ENCODE measurements at places on chromosomes 13 and 19.

- DNase-seq, result no peak
These were observed 5.4 kb downstream of the DDX39A start for GRCh38 chr19:14413693-14414181.

DNA sequence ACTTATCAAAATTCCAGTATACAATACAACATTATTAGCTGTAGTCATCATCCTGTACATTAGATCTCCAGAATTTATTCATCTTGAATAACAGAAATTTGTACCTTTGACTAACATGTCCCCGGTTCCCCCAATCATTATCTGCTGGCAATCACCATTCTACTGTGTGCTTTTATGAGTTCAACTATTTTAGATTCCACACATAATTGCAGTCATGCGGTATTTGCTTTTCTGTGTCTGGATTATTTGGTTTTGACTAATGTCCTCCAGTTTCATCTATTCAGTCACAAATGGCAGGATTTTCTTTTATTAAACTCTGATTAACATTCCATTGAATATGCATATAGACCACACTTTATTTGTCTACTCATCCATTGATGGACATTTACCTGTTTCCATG lies 530.7 kb upstream of the SLITRK1 start:
- DNase-seq, result no peak

DNA sequence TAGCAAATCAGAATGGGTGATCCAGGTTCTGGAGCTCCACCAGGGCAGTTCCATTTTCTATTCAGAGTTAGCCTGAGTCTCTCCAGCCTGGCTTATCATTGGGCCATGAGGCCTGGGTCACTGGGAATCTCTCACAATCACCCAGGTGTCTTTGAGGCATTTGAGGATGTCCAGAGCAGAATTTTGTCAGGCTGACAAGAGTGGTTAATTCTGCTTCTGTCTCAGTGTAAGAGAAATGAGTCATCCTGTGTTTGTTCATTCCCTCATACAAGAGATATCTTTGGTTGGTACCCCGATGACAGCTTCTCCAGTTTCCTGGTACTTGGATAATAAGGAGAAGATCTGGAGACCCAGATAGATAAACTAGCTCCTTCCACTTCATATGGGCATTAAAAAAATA lies 10.4 kb downstream of the ZNF93 start:
- no peak for DNase-seq

DNA sequence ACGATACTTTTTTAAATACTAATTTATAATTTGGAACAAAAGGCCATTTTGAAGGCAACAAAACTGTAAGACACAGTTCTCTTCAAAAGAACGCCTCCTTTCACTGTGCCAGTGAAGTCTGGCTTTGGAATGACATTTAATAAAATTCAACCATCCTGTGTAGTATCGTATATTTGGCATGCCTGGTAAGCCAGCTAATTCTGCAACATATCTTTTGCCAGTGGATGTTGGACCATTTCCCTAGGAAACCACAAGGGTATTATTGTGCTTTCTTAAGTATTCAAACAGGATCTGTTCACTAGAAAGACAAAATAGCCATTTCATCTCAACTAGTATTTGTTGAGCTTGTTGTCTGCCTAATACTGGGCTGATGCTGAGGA lies 111.6 kb downstream of the RGCC start:
- DNase-seq, result no peak

- no peak for DNase-seq
These were observed 355.1 kb downstream of the LIG4 start for GRCh38 chr13:107860284-107860683.

DNA sequence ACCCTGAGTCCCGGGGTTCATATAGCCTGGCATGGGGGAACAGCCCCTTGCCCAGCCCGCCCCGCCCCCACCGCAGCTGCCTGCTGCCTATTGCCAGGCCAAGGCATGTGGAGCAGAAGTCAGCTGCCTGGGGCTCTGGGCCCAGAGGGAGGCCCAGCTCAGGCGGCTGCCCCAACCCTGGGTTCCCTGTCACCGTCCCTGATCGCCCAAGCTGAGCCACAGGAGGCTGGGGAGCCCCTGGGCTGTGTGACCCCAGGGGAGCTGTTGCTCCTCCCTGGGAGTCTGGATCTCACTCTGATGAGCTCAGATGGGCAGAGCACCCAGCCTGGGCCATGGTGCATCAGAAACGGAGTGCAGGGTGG lies 1.4 kb downstream of the PLIN4 start:
- no peak for DNase-seq

- no peak for DNase-seq
These were observed 46.9 kb upstream of the SLITRK1 start for GRCh38 chr13:83929157-83929556.

- no peak for DNase-seq
These were observed 35.3 kb upstream of the MYO16 start for GRCh38 chr13:108594153-108594552.

- DNase-seq, result no peak
These were observed 127.6 kb downstream of the URI1 start for GRCh38 chr19:30069535-30070197.

GRCh38 chr13:107351305-107351704 lies 783.4 kb upstream of the ARGLU1 start:
- DNase-seq, result no peak

GRCh38 chr19:1028062-1028926 lies 1.9 kb downstream of the CNN2 start:
- no peak for DNase-seq

GRCh38 chr19:30118221-30118620 lies 176.2 kb downstream of the URI1 start:
- no peak for DNase-seq

DNA sequence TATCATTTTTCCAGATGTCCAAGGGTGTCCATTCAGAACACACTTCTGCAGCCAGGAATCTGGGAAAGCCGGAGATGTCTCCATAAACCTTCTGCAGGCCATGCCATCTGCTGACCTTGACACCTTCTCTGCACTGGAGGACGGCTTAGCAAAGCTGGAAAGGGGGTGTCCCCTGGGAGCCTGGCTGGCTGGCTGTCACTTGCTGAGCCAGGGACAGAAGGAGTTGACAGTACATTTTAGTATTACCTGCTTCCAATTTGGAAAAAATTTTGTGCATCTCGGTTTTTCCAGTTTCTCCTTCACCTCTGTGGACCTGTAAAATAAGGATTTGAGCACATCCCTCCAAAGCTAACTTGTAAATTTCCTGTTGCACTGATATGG lies 8.1 kb upstream of the CHST8 start:
- no peak for DNase-seq

DNA sequence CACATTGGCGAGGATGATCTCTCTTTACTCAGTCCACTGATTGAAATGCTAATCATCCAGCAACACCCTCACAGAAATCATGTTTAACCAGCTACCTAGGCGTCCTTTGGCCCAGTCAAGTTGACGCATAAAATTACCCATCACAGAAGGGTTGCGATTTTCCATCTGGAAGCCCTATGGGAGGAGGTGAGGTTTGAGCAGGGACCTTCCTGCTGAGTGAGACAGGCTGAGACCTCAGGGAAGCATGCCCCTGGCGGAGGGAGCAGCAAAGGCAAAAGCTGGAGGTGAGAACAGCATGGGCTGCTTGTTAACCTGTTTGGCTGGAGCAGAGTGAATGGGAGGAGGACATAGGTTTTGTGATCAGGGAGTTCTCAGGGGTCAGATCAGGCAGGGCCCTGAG lies 7.3 kb downstream of the TTC9B start:
- DNase-seq, result no peak

DNA sequence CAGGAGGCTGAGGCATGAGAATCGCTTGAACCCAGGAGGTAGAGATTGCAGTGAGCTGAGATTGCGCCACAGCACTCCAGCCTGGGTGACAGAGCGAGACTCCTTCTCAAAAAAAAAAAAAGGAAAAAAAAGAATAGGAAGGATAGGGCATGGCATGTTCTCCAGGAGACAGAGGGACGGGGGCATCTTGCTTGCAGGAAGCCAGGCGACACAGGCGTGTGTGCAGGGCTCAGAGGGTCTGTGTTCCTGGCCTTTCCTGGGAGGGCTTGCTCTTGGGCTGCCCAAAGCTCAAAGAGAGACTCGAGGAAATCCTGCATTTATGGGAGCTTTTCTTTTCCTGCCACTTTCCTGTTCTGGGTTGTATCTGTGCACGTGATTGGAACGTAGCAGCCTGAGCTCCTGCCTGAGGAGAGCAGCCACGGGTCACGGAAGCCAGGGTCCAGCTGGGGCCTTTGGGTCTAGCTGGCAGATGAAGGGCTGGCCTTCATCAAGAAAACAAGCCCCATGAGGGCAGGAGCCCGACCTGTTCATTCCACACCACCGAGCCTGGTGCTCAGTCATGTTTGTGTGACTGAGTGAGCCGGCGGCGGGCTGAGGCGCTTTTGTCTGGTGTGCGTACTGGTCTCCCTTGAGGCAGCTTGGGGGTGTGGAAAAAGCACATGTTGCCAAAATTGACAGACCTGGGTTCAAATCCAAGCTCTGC lies 44.5 kb downstream of the CAPN12 start:
- no peak for DNase-seq

DNA sequence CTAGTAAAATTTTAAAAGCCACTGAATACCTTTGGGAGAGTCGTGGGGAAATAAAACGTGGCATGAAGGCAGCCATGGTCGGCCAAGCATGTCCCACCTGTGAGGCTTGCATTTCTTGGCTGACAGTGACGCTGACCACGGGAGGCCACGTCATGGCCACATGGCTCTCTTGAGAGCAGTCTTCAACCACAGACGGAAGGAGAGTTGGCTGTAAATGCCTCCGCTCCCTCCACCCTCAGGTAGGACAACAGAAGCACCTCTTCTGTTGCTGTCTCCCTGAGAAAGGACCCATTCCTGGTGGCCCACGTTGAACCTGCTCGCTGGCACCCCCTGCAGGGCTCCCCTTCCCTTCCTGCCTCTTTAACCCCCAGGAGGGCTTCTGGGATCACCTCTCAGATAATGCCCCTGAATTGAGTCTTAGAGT lies 10.6 kb upstream of the LRRC25 start:
- no peak for DNase-seq

DNA sequence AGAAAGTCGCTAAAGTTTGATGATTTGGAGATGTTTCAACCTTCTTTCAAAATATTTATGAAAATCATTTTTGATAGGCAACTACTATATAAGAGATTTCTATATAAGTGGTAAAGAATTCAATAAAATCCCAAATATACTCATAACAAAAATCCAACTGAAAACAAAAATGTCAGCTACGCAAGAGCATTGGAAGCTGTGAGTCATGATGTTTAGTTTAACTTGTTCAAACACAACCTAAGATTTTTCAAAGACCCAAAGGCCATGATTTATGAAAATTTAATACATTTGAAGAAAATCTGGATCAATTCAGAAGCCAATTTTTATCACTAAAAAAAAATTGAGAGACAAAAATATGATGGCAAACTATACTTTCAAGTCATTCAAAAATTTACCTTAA lies 226.6 kb downstream of the MZT1 start:
- DNase-seq, result no peak

GRCh38 chr19:6260912-6261650 lies 18.7 kb downstream of the MLLT1 start:
- DNase-seq, result no peak

Measured in NCI-H187 treated with DMSO at 0.1 percent for 48 hours (cell line).